Liver (tissue), 10 donors: ENCODE measurements at places on chromosomes 16 and 17.

DNA sequence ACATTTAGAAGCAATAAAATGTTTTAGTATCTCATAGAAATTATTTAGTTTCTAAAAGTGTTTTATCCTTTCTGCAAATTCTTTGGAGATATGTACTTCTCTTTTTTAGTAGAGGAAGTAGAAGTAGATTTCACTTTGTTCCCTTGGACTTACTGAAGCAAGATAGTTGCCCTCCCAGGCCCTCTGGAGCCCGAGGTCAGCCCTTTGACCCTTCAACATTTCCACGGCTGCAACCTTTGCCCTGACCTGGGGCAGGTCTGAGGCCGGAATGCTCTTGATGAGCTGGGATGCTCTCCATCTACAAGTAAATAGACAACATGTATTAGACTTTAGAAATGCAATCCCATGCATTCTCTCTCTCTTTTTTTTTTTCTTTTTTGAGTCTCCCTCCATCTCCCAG lies 167.5 kb downstream of the CDK5R1 start:
- DNase-seq: peak; percentile 43

- DNase-seq: no peak
Measured at GRCh38 chr17:52148969-52149351, 9.6 kb downstream of the CA10 start.

DNA sequence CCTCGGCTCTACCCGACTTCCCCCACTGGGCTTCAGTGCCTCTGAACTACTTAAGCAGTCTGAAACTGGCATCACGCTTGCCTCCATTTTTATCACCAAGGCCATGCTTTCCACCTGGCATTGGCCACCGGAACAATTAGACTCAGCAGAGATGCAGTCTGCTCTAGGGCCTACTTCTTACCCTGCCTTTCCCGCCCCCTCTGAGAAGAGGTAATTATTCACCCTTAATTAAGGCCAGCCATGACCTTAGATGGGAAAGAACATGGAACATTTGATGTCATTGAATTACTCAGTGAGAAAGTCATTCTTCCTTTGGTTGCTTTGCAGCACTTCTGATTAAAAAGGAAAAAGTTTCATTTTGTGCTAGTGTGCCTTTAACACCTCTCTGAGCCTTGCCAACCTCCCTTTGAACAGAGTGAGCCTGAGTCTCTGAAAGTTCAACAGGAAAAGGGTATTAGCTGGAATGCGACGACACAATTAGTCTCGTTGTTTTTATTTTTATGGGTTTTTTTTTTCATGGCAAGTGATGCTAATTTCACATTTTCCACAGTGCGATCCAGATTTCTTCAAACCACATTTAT lies 60.9 kb upstream of the TNRC6A start:
- DNase-seq: no peak

GRCh38 chr17:74713171-74713755 lies 540 bp upstream of the CD300LF start:
- DNase-seq: no peak

- no peak for DNase-seq
Measured at GRCh38 chr17:50301891-50302584, 27.8 kb downstream of the TMEM92 start.

GRCh38 chr16:78437352-78437968 lies 338.0 kb downstream of the WWOX start:
- peak; percentile 52 for DNase-seq

DNA sequence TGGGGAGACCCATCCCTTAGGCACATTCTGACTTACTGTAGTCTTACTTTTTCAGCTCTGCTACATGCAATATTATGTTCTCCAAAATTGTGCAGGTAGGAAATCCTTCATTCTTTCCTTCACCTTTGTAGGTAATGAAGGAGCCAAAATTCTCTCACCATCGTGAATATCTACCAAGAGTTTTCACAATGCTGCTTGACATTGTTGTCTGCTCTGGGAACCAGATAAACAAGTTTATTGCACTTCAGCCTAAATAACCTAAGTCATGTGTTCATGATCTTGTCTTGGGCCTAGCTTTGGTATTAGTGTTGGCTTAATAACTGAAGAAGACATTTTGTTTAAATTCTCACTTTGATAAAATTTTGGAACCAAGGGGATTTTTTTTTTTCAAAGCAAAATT lies 110.8 kb upstream of the ELAC2 start:
- DNase-seq: no peak

GRCh38 chr16:63719926-63720325 lies 1401.9 kb downstream of the CDH11 start:
- no peak for DNase-seq

- DNase-seq: no peak
Measured at GRCh38 chr16:55478827-55479429, at the start of gene MMP2. Gene MMP2, plus strand, starts transcription at chr16:55479198. Its CDS starts 282 bp downstream, at chr16:55479480.

DNA sequence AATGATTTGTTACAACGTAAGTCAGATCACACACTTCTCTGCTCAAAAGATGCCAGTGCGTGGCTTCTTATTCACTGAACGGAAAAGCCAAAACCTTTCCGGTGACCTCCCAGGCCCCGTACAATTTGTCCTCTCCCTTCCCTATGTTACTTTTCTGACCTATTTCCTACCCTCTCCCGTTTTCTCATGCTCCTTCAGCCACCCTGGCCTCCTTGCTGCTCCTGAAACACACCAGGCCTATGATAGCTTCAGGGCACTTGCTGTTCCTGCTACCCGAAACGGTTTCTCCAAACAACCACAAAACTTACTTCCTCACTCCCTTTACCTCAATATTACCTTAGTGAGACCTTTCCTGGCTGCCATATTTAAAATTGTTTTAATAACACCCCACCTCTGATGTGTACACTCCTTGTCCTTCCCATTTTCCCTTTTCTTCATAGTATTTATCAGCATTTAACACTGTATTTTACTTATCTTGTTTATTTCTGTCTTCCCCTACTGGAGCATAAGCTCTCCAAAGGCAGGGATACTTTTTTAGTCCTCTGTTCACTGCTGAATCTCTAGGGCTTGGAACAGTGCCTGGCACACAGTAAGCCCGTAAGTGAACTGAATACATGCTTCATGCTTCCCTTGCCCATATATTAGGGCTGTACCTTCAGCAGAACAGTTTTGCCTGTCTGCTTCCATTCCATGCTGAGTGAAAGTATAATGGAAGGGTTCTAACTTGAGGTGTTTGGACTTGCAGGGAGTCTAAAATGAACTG lies 10.9 kb upstream of the ARL2BP start:
- DNase-seq: no peak
